ENCODE measurements at places on chromosomes 4 and X. TPM values are rescaled to one million over a fixed set of nuclear protein-coding genes. Genes with fewer than 3 reads are reported as not detected.

DNA sequence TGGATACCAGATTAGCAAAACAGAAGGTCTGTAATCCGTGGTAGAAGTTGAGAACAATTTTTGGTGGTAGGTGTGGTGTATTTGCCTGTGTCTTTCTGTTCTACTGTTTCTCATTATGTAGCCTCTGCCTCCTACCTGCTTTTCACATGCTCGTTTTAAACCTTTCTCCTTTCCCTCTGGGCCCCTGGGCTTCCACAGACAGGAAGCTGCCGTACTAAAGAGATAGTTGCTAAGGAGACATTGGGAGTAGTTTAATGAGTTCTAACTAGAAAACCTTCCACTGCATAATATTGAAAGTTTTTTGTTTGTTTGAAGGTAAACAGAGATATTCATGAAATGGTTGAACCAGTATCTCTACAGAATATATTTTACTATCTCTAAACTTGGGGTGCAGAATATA is 107.8 kb downstream of the STOX2 start:
- no peak for DNase-seq

DNA sequence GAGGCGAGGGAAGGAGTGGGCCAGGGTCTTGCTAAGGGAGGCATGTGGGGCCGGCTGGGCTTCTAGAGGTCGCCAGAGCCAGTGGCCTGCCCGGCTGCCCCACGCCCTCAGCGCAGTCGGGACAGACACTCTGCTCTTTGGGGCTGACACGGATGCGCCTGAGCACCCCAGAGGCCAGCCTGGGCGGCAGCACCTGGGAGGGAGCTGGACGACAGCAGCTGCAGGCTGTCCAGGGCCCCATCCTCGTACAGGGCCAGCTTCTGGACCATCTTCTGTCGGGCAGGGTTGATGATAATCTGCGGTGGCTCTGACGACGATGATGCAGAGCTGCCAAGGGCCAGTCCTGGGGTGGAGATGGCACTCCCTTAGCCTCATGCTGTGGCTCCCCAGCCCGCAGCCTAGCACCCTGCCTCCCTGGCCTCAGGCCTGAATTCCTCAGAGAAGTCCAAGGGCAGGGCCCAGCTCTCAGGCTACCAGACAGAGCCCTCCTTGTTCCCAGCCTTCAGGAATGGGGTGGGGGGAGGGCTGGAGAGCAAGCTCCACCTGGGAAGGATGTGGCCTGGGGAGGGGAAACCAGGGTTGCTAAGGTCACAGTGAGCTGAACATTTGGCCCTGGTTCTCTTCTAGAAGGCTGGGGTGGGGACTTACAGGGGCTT is 7.2 kb downstream of the IRAK1 start:
- DNase-seq, result no peak

The DMP1 gene
- not detected for total RNA-seq

The PRDM5 gene
- total RNA-seq, result 7.1 TPM
